GM10248 (cell line): ENCODE measurements at places on chromosomes 5 and 9.
A peak's percentile ranks its signal among the peaks of the same experiment; 100 is the strongest.

DNA sequence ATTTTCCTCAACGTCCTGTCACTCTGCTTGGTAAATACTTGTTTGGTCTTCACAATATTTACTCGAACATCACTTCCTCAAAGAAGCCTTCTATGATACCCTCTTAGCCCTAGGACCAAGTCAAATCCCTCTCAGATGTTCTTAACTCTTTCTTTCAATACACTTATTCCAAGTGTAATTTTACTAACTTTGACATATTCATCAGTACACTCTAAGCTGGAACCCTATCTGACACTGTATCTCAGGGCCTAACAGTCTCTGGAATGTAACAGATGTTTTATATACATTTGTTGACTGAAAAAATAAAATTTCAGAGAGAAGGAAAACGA is 19.6 kb downstream of the SIL1 start:
- no peak for DNase-seq

DNA sequence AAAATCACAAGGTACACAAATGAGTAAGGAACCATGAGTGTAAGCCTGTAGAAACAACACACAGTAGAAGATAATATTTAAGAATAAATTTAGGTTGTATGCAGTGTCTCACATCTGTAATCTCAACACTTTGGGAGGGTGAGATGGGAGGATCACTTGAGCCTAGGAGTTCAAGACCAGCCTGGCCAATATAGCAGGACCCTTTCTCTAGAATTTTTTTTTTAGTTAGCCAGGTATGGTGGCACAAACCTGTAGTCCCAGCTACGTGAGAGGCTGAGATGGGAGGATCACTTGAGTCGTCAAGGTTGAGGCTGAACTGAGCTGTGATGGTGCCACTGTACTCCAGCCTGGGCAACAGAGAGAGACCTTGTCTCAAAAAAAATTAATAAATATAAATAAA is 401.2 kb upstream of the RORB start:
- DNase-seq: no peak

DNA sequence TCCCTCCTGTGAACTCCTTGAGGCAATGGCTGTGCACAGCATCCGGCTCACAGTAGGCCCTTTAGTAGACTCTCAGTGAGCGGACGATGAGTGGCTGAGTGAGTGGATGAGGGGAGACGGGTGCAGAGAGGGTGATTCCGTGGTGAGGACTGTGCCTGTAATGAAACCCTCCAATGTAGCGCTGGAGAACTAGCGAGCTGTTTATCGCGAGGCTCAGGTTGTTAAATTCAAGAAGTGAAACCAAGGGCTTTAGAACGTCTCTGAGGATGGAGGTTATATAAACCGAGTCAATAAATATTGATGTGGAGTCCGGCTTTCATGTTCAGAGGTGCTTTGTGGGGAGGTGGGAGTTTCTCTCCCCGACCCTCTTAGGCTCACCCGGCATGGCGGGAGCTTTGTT is 53.2 kb downstream of the NSG2 start:
- no peak for DNase-seq

DNA sequence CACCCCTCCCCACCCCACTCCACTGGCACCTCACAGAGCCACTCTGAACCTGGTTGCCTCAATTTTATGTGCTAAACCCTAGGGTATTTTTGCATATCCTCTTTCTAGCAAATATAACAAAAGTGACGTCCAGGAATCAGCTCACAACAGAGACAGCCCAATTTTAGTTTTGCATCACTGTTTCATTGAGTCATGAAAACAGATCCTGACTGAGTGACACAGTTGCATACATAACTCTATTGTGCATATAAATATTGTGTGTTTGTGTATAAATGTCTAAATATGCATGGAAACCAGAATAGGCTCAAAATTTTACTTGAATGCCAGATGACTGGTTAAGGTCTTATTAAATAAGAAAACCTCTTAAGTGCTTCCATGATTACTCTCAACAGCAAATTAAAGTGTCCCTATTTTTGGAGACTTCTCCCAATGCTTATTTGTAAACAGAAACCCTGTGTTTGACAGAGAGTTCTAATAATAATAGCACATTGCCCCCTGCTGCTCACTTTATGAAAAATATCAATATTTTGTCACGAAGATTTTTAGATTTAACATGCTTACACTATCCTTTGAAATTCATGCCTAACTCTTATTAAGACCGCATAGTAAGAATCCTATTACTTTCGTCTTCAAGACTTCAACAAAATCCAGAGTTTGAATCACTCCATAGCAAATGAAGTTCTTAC is 75.5 kb upstream of the PRRC1 start:
- DNase-seq: peak; percentile 18

DNA sequence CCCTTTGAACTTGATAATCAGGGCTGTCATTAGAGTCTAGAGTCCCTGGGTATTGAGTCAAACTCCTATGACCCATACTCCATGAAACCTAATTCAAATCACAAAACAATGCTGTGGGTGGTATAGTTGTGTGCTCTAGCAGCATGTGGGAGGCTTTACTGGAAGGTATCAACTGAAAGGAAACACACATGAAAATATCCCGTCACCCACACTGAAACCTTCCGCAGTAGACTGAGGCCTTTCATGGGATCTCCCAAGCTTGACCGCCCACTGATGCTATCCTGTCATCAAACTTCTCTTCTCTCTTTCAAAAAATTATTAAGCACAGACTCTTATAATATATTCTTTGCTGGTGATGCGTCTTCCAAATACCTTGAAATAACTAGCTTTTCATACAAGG is 569.1 kb upstream of the MEF2C start:
- DNase-seq: no peak

DNA sequence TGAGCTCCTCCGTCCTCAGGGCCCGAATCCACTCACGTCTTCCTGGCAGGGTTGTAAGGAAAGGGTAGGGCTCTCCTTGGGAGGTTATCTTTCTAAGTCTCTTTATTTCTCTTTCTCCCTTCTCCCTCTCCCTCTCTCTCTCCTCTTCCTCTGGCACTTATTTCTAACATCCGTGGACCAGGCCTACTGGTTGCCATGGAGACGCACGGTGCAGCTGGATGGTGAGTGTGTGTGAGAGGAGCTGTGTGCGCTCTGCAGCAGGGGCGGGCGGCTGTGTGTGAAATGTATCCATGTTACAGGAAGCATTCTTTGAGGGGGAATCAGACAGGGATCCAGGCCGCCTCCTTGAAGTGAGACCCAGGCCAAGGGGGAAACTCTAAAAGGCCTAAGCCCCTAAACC is 32.2 kb downstream of the PCDH1 start:
- DNase-seq: no peak

GRCh38 chr9:69325409-69326212 is 596 bp downstream of the ENTREP1 start:
- no peak for DNase-seq

- no peak for DNase-seq
Observed at GRCh38 chr5:123098767-123099513, 9.9 kb downstream of the PRDM6 start.

GRCh38 chr5:178308541-178309092 is 76.0 kb upstream of the PHYKPL start:
- no peak for DNase-seq

GRCh38 chr9:110626101-110626829 is 42.3 kb upstream of the MUSK start:
- DNase-seq: no peak

GRCh38 chr5:123874600-123875201 is 362.7 kb downstream of the CSNK1G3 start:
- no peak for DNase-seq

- DNase-seq: no peak
Observed at GRCh38 chr9:70043689-70044489, at the start of gene MAMDC2. Gene MAMDC2, plus strand, starts transcription at chr9:70043848. Its CDS starts 350 bp downstream, at chr9:70044198.

DNA sequence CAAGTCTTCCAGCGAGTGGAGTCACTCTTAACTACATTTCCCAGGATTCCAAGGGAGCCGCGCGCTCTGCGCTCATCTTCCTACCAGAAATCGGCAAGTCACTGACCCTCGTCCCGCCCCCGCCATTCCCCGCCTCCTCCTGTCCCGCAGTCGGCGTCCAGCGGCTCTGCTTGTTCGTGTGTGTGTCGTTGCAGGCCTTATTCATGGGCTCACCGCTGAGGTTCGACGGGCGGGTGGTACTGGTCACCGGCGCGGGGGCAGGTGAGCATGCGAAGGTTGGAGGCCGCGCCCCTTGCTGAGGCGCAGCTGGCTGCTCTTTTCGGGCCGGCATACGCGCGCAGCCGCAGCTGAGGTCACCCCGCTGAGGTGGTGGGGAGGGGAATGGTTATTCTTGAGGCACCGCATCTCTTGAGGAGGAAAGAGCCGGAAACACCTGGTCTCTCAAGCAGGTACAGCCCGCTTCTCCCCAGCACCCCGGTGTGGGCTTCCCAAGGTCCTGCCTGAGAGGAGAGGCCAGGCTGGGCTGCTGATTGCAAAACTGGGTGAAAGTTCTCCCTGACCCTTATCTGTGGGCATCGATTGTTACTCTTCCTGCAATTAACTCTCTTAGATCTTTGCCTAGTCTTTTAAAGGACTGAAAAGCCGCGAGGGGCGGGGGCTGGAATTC is at the start of gene HSD17B4:
Gene HSD17B4 (plus strand): TSS at position 125 of the 667 bp plus-strand sequence. CDS start 79 bp downstream, at position 204.
- DNase-seq: peak; percentile 84

- peak; percentile 5 for DNase-seq
Observed at GRCh38 chr9:32069169-32069813, 315.2 kb upstream of the ACO1 start.

DNA sequence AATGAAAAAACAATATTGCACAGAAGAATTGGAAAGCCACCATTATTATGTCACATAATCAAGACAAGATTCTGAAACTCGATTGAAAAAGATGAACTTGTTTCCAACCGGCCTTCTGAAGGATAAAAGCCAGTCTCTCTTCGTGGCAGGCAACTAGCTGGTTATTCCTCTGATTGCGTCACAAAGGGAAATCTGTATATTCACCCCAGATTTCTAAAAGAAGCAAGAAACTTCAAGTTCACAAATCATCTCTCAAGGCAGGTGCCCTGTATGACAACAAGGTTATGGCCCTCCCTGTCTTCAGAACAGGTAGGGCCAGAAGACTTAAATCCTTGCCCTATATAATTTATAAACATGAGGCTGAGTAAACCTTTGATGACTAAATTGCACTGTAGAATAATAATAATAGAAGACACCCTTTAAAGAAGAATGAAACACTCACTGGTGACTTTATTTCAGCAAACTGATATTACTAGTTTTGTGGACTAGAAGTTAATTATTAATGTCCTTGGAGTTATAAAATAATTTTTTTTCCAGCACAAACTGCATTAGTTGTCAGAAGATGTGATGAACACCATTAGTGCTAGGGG is 2.9 kb upstream of the KLF4 start:
- no peak for DNase-seq

DNA sequence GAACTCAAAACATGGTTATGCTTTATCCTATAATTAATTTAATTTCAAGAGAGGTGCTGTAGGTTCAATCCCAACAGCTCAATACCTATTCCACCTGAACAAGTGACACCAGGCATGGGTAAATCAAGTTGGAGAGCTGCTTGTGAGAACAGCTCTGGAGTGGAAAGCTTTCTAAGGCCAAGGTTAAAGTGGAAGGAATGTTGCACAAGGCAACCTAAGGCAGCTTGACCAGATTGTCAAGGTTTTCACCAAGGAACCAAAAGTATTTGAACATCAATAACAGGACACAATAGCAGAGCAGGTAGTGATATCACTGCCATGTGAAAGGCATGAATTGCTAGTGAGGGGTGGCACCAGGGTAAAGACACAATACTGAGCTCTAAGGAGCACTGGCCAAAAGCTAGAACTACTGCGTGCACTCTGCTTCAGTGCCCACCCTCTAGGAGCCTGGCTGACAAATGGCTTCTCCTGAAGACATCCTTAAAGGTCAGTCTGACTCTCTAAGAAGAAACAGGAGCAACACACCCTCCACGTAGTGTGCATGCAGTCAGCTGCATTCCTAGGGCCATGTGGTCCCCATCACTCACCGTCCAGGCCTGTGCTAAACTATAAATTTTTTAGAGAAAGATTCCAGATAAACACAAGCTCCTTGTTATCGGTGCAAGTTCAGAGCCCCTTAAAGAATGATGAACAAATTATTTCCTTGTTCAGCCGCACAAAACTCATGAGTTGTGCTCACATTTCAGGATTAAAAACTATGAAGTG is 677.7 kb upstream of the KLF4 start:
- DNase-seq: no peak

DNA sequence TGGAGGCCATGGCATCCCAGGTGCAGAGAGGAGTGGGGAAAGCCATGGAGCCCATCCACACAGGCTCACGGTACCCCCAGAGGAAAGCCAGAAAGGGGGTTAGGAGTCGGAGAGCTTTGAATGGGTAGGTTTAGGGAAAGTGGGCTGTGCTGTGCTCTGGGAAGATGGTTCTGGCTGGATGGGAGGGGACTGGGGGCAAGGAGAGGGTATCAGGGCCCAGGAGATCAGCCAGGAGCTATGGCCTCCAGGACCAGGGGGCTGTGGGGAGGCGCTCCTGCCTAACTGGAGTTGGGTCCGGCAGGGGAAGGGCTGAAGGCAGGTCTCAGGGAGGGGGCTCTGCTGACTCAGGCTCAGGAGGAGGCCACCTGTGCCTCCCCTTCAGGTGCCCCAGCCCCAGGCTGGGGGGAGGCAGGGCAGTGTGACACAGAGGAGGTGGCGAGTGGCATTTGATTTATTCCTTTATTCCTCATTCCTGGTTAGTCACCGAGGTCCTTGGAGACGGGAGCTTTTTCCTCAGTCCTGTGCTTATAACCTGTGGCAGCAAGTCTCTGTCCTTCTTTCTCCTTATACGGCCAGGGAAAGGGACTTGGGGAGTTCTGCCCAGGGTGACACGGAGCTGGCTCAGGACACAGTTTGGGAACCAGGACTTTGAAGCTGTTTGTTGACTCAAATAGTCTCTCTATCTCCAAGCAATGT is 60.8 kb downstream of the TSTD2 start:
- no peak for DNase-seq

GRCh38 chr9:117415358-117415914 is 579 bp upstream of the ASTN2 start:
- peak; percentile 11 for DNase-seq

DNA sequence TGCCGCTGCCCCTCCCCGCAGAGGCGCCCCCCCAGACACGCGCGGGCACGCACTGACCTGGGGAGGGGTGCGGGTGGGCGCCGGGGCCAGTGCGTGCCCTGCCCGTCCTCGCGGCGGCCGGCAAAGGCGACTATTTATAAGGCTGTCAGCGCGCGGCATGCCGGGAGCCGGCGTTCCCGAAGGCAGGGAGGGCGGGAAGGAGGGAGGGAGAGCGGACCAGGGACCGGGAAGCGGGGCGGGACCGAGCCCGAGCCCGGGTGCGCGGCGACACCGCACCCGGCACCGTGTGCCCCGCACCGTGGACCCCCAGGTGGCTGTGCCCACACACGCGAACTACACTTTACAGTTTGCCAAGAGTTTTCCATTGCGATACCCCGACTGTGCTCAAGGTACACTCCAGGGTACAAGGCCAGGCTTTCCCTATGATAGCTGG is at the start of gene AK1:
Gene AK1 (minus strand): TSS at position 110 of the 433 bp plus-strand sequence. CDS start 3,058 bp downstream, outside the sequence.
- DNase-seq: no peak

- no peak for DNase-seq
Observed at GRCh38 chr5:21573416-21574314, 1279.5 kb downstream of the CDH12 start.

GRCh38 chr5:40555886-40556285 is 123.8 kb upstream of the PTGER4 start:
- DNase-seq: no peak

DNA sequence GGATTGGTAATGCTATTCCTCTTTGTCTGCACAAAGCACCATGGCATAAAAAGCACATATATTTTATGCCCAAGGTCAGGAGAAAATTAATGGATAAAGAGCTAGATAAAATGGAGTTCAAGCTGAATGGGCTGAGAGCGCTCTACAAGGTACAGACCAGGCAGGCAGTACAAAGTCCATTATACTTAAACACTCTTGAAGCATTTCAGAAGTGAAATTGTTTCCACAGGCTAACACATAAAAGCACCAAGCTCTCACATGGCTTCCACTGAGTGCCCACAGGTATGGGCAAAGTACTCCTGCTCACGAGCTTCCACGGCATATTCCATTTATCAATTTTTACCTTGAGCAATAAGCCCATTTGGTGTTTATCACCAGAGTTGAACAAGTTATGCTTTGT is 771.2 kb upstream of the DMAC1 start:
- DNase-seq: no peak
